ENCODE measurements at places on chromosomes 5 and 9.

DNA sequence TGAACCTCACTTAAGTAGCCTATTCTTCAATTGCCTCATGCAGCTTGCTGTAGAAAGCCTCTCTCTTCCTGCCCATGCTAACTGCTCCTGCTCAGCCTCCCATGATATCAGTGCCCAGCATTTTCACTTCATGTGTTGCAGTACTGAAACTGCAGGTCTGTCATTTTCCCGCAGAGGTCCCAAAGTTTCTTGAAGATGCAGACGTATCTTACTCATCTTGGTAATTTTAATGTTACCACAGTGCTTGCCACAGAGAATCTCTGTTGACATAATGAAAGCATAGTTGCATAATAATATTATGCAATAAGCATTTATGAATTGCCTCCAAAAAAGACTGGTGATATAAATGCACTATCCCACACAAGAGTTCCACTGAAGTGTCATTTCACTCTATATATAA is 561.1 kb upstream of the DAP start:
- DNase-seq = no peak

GRCh38 chr9:26781906-26782305 is 110.7 kb downstream of the CAAP1 start:
- no peak for DNase-seq

- peak; percentile 60 for DNase-seq
Measured at GRCh38 chr9:68560071-68560844, 19.6 kb upstream of the TMEM252 start.

GRCh38 chr5:143781993-143782520 is 29.9 kb upstream of the HMHB1 start:
- DNase-seq = peak; percentile 36
